Neural progenitor cell (in vitro differentiated cells): ENCODE measurements at places on chromosomes 5 and 9.

DNA sequence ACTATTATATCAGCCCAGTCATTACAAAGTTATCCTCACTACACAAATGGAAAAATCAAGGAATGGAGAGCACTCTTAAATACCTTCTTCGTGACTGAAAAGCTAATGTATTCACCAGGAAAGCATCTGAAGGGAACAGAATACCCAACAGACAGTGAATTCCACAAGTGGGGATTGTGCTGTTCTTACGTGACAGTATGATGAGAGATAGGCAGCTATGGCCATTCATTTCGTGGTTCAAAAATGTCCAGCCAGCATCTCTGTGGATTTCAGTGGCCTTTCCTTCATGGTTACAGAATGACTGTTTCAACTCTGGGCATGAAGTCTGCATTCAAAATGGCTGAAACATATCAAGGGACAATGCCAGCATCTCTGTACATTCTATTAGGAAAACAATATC lies 323.8 kb downstream of the PRELID2 start:
- DNase-seq: no peak

DNA sequence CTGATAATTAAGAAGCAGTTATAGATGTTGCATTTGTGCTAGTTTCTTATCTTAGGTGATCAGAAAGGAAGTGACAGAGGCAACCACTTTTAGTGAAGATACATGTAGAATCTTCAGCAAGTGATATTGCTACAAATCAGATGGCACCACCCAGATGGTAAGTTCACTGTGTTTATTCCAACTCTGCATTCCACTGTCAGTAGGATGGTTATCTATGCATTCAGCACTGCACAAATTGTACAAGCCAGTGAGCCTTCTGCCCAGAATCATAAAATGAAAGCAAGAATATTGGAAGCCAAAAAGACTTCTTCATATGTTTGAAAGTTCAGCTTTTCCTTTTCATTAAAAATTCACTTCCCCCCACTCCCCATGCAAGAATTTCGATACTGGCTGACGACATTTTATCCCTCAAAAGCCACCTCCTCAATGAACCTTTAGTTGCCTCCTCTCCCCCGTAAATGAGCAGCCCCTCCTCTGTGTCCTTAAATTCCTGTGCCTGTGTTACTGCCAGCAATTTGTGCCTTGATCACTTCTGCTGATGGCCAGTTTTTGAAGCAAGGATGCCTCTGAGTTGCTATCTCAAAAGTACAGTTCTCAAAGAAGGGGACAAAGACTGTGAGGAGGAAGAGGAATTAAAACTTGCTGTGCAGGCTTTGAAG lies 91.6 kb downstream of the ZSWIM6 start:
- peak; percentile 23 for DNase-seq

GRCh38 chr5:132591145-132591544 lies 34.4 kb downstream of the RAD50 start:
- no peak for DNase-seq

DNA sequence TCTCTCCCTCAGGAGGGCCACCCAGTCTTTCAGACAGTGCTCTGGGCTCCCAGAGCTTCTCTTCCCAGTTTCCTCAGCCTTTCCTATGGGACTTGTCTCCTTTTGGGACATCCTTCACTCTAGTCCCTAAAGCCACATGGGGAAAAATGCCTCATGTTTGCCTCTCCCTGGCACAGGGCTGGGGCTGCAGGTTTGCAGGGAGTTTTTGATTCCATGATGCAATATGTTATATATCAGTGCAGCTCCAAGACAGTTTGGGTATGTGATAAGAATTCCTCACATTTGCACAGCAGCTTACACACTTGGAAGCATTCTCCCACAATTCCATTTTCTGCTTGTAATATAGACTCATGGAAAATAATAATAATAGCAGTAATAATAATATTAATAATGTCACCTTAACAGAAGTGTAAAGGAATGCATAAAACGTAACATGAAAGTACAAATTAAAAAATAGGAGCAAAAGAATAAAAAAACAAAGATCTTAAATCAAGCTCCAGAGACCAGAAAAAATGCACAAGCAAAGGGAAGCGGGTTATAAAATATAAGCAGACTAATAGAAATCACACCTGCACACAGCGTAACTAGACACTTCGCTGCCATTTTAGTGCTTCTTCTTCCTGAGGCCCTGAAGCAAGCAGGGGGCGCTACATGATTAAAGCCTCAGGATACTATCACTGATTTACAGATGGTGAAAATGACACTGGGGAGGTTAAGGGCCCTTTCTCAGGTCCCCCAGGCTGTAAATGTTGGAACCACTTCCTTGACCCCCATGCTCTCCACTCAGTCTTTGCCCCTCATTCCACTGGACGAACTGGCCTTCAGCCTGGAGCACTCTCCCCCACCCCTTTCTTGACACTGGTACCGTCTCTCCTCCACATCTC lies 70.0 kb upstream of the IL17B start:
- peak; percentile 64 for DNase-seq

DNA sequence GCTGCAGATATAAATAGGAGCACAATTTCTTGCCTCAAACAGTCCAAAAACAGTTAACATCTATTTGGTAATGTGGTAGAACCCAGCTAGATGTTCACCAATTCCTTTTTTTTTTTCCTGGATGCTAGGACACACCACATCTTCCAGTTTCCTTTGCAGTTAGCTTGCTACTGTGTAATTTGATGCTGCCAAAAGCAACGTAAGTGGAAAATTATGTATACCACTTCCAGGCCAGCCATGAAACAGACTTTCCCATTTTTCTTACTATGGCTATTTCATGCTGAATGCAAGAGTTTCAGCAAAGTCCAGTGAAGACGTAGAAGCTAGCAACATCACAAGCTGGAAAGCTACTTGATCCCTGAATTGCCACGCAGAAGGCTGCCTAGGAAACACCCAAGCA lies 667.2 kb downstream of the TLE1 start:
- DNase-seq: no peak

GRCh38 chr9:121450241-121450640 lies 49.4 kb downstream of the GGTA1 start:
- no peak for DNase-seq

GRCh38 chr9:134442486-134443173 lies 116.4 kb downstream of the RXRA start:
- DNase-seq: peak; percentile 51

DNA sequence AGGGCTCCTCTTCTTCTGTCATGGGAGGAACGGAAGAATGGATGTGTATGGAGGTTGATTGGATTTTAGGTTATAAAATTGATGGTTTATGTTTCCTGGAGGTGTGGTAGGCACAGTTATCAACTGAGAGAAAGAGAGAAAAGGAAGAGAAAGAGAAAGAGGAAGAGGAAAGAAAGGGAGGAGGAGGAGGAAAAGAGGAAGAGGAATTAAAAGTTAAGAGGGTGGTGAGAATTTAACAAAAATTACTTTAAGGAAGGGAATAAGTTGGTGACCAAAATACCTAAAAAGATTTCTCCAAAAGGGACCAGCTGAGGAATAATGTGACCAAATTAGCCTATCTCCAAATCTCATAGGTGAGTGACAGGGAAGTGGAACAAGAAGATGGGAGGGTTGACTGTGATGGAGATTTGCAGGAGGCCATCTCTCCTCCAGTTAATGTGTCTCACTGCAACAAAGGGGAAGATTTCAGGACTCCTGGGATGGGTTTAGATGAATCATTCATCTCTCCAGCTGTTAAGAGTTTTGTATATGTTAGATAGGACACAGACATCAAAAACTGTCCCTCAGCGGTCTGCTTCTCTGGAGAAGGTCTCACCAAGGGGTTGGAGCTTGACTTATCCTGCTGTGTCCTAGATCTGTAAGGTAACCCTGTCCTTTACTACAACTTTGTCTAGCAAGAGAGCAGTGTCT lies 76.0 kb upstream of the TMC1 start:
- DNase-seq: no peak

- DNase-seq: peak; percentile 58
These were observed 681 bp upstream of the LHFPL2 start for GRCh38 chr5:78649211-78649695.

DNA sequence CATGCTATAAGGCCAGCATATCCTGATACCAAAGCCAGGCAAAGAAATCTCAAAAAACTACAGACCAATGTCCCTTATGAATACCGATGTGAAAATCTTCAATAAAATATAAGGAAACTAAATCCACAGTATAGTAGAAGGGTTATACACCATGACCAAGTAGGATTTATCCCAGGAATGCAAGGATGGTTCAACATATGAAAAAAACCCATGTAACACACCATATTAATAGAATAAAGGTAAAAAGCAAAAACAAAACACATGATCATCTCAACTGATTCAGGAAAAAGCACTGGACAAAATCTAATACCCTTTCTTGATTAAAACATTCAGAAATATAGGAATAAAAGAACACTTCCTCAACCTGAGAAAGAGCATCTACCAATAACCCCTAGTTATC lies 6.1 kb downstream of the FBXL17 start:
- no peak for DNase-seq

DNA sequence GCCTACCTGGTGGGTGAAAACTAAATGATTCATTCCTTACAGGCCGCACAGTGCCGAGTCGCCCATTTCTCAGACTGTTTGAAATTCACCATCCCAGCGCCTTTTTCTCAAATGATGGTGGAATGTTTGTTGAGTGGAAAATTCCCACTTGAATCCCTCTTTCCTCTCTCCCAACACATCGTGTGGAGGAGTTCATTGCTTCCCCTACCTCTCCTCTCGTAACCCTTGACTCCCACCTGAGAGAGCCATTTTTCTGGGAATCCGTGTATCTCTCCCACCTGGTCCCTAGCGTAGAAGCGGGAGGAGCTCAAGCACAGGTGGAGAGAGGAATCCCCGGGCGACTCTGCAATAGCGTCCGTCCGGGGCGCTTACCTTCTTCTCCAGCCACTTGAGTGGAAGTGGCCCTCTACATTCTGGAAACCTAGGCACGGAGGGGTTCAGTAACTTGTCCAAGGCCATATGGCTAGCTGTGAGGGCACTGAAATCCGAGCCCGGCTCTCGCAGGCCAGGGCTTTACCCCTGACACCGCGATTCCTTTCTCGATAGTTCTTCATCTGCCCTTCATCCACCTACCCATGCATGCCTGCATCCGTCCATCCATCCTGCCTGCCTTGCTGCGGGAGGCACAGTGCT lies 683 bp downstream of the OSMR start:
- no peak for DNase-seq

DNA sequence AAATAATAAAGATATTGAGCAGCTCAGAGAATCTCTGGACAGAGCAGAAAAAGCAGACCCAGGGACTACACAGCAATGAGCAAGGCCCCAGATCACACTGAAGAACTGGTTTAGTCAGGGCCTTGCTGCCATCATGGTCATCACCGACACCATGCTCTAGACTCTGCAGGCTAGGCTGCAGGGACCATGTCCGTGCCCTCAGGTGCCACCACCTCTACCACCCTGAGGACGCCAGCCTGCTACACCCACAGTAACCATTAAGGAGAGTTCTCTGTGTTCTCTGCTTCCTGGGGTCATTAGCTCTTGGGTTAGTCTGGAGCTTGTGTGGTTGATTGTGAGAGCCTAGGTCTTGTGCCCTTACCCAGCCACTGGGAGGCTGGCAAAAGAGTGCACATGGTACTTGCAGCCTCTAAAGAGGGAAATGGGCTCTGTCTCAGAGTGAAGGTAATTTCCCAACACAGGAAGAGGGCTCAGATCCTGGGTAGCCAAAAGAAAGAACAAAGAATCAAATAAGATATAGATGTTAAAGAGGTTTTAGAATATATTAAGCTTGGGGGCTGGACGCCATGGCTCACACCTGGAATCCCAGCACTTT lies 31.9 kb upstream of the JADE2 start:
- DNase-seq: no peak

DNA sequence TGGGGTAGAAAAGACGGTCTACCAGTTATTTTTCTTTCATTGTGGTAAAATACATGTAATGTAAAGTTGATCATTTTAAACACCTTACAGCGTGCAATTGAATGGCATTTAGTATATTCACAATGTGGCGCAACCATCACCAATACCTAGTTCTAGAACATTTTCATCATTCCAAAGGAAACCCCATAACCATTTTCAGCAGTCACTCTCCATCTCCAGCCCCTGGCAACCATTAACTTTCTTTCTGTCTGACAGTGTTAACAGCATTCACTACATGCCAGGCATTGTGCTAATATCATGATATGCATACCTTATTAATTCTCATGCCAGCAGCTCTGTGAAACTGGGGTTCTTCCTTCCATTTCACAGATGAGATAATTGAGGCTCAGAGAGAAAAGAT lies 32.0 kb downstream of the PTGS1 start:
- no peak for DNase-seq

GRCh38 chr5:1748271-1748670 lies 51.4 kb downstream of the MRPL36 start:
- DNase-seq: no peak

GRCh38 chr9:131306397-131307004 lies 17.0 kb downstream of the PLPP7 start:
- DNase-seq: no peak

- no peak for DNase-seq
These were observed 513.9 kb downstream of the MAN2A1 start for GRCh38 chr5:110203661-110204060.

DNA sequence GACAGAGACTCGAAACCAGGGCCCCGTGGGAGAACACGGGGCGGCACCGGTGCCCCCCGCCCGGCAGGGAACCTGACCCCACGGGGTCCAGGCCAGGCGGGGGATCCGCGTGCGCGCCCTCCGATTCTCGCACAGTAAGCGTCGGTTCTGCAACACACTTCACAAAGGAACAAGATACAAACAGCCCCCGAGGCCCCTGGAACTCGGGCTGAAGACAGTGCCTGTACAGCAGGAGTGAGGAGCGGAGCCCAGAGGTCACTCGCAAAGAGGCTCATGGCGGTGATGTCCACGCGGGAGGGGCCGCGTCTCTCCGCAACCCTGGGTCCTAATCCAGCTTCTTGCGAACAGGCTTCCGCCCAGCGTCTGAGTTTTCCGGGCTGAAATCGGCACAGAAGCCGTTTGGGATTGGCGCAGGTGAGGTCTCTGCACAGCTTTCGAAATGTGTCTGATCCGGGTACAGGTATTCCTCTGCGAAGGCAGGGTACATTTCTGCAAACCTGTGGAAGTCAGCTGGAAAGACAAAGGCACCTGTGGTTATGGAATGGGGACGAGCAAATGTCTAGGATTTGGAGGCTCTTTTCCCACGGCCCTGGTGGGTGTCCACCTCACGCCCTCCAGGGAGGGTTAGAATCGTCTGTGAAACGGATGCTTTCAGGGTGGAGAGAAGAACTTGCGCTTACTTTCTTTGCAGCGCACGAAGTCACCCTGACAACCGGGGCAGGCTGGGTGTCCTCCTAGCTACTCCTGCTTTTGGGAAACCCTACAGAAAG lies 18.3 kb upstream of the SLC6A3 start:
- DNase-seq: no peak

- DNase-seq: peak; percentile 52
These were observed 3.8 kb upstream of the SQSTM1 start for GRCh38 chr5:179816796-179817469.

- peak; percentile 24 for DNase-seq
These were observed 31.6 kb downstream of the LMNB1 start for GRCh38 chr5:126808521-126808988.

DNA sequence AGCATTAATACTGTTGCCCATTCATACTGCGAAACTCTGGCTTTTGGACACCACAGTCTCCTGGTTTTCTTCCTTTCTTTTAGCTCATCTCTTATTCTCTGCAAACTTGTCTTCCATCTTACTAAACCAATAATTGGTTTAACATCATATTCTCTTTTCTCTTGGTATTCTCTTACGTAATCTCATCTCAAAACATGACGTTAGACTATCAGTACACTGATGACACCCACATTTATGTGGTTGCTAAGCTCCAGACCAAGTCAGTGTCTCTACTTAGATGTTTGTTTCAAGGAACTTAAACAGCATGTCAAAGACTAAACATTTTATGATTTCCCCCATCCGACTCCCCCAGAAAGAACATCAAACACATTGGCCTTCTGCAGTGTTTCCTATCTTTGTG lies 2.1 kb downstream of the PRRC1 start:
- no peak for DNase-seq
